NCI-H2171 treated with DMSO at 0.1 percent for 48 hours (cell line): ENCODE measurements at places on chromosomes 7 and 10.

DNA sequence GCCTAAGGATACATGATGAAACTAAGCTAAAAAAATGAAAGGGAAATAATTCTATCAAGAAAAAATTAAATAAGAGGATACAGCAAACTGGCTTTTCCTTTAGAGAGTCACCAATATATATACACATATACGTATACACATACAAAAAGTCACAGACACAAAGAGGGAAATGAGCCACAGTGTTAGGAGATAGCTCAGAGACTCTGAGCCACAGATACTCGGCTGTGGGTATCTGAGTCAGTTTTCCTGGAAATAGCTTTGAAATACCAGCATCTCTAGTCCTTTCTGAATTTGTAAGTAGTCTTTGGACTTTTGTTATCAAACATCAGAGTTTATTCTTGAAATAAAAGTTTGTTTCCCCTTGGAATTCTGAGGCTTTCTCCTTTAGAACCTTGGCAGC lies 111.8 kb downstream of the TBXAS1 start:
- no peak for DNase-seq

- no peak for DNase-seq
Observed at GRCh38 chr10:12847361-12847975, 154.0 kb downstream of the CCDC3 start.

DNA sequence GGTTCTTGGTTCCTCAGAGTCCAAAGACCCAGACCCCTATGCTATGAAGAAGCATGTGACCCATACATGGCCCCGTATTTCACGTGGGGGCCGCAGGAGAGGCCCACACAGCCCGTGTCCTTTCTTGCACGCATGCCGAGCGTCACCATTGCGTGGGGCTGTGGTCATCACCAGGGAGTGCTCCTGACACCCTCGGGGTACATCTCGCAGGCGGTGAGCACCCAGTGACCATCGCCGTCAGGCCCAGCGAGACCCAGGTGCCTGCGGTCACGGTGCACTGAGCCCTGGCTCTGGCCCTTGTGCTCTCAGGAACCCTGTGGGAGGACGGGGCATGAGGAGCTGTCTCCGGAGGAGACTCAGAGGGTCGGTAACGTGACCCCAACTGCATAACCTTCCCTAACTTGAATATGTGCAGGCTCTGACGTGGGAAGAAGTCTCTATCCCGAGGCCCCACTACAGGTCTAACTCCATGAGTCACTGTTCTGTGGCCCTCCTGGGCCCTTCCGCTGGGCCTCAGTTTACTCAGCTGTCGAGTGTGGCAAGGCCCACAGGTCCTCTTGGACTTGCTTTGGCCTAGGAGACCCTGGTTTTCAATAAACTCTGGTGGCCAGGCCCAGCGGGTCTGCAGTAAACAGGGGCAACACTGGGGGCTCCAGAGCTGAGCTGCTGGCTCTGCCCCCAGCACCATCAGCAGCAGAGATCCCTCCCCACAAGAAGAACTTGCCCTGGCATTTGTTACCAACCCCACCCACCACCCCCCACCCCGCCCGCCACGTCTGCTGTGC lies 503.9 kb downstream of the PTPRN2 start:
- no peak for DNase-seq

- DNase-seq = no peak
Observed at GRCh38 chr7:43658718-43659548, 70.4 kb downstream of the COA1 start.

GRCh38 chr10:20257422-20257821 lies 441.2 kb downstream of the PLXDC2 start:
- no peak for DNase-seq

DNA sequence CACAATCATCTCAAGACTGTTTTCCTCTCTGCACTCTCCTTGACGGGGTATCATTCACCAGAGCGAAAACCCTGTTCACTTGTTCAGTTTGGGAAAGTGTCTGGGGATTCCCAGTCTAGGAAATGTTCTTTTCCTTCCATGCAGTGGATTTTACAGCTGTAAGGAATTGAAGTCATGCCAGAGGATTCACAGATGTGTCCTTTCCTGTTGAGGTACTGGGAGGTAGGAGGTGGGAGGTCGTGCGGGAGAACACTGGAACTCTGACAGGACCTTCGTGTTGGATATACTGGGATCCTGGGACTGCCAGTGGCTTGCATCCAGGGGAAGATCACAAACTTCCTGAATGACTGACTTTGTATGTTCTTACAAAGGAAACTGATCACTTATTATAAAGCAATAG lies 185.5 kb downstream of the BMPER start:
- no peak for DNase-seq

DNA sequence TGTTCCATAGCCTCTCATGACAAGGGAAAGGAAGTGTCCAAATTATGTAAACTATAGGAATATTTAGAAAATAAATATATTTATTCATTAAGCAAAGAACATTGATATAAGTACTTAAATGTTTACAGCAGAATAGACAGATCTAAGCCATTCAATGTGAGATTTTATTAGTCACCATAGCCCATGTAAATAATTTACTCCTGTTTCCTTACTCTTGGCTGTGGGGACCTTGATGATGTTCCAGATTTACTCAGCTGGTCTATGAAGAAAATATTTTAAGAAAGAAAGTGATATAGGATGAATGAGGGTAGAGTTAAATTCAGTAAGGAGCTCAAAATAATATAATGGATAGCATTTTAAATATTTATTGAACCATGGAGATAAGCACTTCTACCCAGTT lies 442.6 kb upstream of the KLF6 start:
- DNase-seq = no peak

DNA sequence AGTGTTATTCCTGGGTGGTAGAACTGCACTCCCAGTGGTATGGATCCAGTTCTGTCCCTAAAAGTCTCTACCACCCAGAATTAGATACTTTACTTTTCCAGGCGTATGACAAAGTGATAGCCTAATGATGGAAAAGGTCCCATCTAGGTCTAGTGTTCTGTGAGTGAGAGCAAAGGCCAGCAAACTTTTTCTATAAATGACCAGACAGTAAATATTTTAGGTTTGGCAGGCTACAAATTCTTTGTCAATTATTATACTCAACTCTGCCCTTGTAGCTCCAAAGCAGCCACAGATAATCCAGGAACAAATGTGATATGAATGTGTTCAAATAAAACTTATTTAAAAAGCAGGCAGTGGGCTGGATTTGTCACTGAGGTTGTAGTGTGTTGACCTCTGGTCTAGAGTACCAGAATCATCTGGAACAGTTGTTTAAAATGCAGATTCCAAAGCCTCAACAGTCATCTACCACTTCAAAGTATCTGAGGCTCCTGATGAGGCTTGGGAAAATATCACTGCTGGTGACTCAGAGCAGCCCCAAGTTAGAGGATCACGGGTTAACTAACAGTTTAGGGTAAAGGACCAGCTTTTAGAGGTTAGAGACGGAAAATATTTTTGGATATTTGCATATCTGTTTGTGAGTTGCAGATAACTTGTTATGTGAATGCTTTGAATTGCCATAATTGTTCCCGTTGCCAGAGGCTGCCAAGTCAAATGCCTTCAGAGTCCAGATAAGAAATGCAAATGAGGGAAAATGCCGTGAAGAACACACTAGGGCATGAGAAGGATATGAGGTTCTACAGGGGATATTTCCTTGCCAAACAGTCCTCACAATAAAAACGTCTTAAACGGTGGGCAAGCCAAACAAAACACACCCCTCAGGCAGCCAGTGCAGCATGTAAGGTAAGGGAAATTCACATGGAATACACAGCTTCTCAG lies 19.4 kb downstream of the NRAP start:
- DNase-seq = no peak

DNA sequence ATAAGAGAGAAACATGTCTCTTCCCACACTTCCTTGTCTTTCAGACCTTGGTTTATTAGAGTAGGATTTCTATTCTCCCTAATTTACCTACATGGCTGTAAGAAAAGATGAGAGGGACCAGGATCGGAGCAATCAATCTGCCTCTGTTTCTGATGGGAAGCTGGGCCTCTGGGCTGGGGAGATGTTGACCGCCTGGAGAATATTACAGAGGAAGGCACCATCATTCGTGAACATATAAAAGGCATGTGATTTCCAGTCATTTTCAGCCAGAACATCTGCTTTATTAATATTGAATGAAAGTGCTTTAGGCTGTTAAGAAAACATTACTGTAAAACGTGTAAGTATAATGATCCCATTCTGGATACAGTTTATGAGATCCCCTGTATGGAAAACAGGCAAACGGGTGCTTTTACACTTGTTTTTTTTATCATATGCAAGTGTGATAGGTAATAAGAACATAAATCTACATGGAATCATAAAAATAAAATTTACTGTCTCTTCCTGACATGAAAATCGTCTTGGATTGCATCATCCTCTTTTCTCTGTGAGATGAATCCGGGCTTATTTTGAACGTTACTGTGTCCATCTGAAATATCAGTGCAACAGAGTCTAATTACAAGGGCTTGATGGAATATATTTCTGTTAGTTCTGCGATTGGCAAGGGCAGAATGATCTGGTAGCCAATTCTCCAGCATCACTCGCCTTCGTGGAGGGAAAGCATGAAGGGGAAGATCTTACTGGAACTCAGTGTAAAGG lies 94.5 kb upstream of the BAIAP2L1 start:
- no peak for DNase-seq

DNA sequence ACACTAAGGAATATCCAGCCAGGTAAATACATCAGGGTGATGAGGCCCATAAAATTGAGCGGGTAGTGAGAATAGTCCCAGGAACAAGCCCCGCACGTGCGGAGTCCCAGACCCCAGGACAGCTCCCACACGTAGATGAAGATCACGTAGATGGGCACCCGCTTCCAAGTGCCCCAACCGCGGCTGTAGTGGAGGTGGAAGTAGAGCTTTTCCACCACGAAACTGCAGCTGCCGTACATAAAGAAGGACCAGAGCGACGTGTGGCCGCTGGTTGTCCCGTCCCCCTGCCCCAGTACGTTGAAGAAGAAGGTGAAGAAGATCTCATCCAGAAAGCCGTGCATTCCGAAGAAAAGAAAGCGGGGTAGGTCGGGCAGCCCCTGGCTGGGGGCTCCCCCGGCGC lies 948 bp downstream of the TMEM229A start:
- no peak for DNase-seq
